Natural killer cell treated with Interleukin-12 subunit alpha and Interleukin-12 subunit beta and Interleukin-15 and Interleukin-18, amount 100 ng/mL, for 72 hours (primary cell): ENCODE measurements at places on chromosomes 3 and 15.

GRCh38 chr3:111299192-111299615 is 227.6 kb downstream of the NECTIN3 start:
- DNase-seq = no peak

- DNase-seq = no peak
Observed at GRCh38 chr15:53580366-53580765, 179.1 kb downstream of the WDR72 start.

- DNase-seq = no peak
Observed at GRCh38 chr3:61789861-61790260, 228.5 kb downstream of the PTPRG start.

- DNase-seq = no peak
Observed at GRCh38 chr3:132262956-132263355, 54.3 kb upstream of the ACP3 start.

GRCh38 chr3:34179716-34180115 is 381.3 kb downstream of the PDCD6IP start:
- no peak for DNase-seq

GRCh38 chr3:146712806-146713205 is 107.7 kb upstream of the PLSCR5 start:
- no peak for DNase-seq

- no peak for DNase-seq
Observed at GRCh38 chr3:29614954-29615353, 334.1 kb downstream of the RBMS3 start.

GRCh38 chr15:68183616-68184315 is 21.4 kb downstream of the CALML4 start:
- no peak for DNase-seq
